ENCODE measurements at places on chromosomes 3 and 15.

- no peak for DNase-seq
These were observed 191.4 kb downstream of the THRB start for GRCh38 chr3:24303057-24303754.

- no peak for DNase-seq
These were observed 13.5 kb downstream of the GNAI2 start for GRCh38 chr3:50249457-50249856.

DNA sequence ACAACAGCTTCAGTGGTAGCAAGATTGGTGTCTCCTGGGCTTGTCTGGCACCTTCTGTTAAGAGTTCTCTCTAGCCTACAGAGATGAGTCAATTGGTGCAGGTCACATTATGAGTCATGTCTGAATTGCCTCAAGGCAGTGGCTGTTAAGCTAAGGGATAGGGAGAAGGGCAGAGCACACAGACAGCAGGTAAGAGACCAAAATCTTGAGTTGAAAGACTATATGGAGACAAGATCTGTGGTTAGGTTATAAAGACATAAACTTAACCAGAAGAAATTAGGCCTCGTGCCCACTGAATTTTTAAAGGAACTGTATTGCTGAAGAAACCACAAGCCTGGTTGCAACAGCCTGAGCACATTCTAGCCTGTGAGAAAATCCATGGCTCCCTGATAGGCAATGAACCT is 19.2 kb upstream of the KPNA1 start:
- DNase-seq, result no peak

- no peak for DNase-seq
These were observed 25.1 kb downstream of the LRRFIP2 start for GRCh38 chr3:37149257-37149656.

GRCh38 chr15:57320631-57321220 is 55.6 kb upstream of the CGNL1 start:
- no peak for DNase-seq

- no peak for DNase-seq
These were observed 81.3 kb upstream of the BHLHE40 start for GRCh38 chr3:4897765-4898453.

- no peak for DNase-seq
These were observed at the start of gene ARNT2 for GRCh38 chr15:80404057-80404760. ARNT2 (plus strand) TSS chr15:80404382; CDS start chr15:80404516, 134 bp downstream.

DNA sequence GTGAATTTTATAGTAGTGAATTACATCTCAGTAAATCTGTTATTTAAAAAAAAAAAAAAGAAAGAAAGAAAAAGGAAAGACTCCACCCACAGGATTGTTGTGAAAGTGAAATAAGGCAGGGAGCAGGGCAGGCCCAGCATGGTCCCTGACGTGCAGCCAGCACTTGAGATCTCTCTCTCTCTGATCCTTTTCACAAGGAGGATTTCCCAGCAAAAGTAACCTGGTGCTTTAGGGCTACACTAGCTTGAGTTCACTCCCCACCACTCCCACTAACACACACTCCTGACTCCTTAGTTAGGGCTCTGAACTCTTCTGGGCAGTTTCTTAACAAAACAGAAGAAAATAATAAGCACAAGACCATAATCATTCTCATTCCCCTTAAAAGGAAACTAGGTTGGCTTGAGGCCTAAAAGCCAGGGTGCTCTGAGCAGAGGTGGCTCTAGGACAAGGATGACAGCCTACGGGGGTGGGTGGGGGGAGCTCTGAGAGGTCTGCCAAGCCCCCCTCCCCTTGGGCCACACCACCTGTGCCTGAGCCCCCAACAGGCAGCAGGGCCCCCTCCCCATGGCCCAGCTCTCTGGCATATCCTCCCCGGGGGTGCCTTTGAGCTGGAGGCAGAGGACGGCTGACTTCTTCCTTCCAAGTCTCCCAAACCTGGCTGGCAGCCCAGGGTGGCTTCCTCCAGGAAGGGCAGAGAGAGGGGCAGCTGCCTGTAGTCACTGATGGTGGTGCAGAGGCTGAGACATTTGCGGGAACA is 856 bp downstream of the TMEM40 start:
- no peak for DNase-seq

- DNase-seq, result no peak
These were observed 522 bp upstream of the LMLN start for GRCh38 chr3:197959500-197959890.

- no peak for DNase-seq
These were observed 79.2 kb downstream of the TMEM108 start for GRCh38 chr3:133117342-133117741.

- no peak for DNase-seq
These were observed 24.3 kb upstream of the FLNB start for GRCh38 chr3:57983734-57984518.

GRCh38 chr15:77409259-77410156 is 10.4 kb downstream of the PEAK1 start:
- DNase-seq, result no peak

DNA sequence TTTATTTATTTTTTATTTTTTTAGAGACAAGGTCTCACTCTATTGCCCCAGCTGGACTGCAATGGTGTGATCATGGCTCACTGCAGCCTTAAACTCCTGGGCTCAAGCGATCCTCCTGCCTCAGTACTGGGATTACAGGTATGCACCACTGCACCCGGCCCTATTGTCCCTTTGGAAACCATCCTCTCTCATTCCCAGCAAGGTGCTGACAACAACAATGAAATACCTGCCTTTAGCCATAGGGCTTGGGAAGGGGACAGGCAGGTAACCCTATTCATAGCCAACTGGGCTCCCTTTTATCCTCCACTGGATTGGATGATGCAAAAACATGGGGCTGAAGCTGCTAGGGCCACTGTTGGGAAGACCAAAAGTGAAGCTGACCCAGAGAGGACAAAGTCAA is 43.1 kb downstream of the SCAP start:
- no peak for DNase-seq

DNA sequence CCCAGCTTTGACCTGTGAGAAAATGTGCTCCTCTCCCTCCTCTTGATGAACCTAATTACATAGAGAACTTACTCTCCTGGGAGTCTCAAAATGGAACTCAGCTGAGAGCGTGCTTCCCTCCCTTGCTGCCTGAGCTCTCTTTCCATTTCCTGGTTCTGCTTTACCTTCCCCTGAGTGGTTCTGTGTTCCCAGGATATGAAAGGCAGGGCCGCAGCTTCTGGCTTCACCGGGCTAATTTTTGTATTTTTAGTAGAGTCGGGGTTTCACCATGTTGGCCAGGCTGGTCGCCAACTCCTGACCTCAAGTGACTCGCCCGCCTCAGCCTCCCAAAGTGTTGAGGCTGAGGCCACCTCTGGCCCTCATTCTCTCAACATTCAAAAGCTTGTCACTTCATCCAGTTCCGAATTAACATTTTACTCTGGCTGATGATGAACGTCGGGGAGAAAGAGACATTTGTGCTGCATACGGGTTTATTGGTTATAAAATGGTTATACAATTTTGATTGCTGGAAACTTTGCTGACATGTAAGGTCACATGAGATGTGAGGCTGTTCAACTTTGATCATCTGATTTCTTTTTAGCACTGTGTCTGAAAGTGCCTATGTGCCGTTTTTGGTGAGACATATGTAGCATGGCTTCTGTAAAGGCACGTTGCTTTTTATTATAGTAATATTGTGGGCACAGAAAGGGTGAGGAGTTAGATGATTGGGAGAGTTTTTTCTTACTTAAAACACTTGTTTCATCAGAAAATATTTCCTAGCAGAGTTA is 6.6 kb downstream of the PLS1 start:
- no peak for DNase-seq

DNA sequence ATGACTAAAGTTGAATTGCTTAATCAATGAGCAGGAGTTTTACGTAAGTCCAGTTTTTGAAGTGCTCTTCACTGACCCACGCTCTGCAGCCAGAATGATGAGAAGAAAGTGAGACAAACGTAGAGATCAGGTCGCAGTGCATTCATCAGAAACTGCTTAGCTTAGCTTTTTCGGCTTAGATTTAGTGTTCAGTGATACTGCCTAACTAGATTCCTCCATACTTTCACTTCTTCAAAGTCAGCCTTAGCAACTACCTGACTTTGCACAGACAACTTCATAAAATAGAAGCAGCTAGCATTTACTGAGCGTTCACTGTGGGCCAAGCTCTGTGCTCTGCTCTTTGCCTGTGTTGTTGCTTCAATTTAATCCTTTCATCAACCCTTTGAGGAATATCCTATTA is 116.1 kb downstream of the KCNH8 start:
- DNase-seq, result no peak
